Cerebellum (tissue), 4 donors: ENCODE measurements at places on chromosomes 16 and 17. TPM values are rescaled to one million over a fixed set of nuclear protein-coding genes. Genes with fewer than 3 reads are reported as not detected.

The XYLT1 gene
- 42.9 TPM for total RNA-seq

The KCNH4 gene
- total RNA-seq, result 0.82 TPM

The MYH11 gene
- 3.5 TPM for total RNA-seq

The TOM1L1 gene
- total RNA-seq, result 15.6 TPM

The ZNF597 gene
- 3.6 TPM for total RNA-seq

The NTN1 gene
- 14.8 TPM for total RNA-seq

The ARHGAP27 gene
- total RNA-seq, result 4.9 TPM
